ENCODE measurements at places on chromosomes 6 and 20.

DNA sequence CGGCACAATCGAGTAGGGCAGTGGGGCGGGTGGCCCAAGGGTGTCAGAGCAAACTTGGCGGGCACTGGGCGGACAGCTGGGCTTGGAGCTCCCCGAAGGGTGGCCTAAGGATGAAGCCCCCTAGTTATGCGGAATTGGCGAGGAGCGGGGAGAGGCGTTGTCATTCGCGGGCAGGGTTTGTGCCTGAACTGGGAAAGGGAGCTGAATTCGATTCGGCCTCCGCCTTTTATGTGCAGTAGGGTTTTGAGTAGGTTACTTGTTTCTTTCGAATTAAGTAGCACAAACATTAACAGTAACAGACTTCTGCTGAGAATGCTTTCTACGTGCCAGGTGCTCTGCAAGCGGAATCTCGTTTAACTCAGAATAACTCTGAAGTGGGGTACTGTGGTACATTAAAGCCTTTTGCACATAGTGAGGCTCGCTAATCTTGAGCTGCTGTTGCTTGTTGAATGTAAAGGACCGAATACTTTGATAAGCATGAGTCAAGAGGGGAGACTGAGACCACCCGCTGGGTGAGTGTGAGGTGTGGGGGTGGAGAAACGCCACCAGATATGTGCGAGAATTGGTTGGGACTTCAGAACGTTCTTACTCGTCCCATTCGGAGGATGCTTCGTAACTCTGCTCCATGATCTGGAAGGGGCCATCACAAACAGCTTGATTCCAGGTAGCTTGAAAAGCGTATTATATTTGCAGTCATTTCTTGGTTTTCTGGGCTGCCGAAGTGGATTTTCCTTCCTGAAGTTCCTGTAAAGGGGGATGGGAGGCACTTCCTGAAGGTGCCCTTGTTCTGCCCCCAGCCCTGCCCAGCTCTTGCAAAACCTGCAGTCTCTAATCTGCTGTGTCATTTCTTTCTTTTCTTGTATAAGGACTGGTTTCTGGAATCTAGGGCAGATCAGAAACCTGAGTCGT is 833 bp downstream of the RAB5IF start:
- DNase-seq: peak; percentile 82

- DNase-seq: peak; percentile 93
Measured at GRCh38 chr6:6758915-6759654, 170.6 kb downstream of the LY86 start.

DNA sequence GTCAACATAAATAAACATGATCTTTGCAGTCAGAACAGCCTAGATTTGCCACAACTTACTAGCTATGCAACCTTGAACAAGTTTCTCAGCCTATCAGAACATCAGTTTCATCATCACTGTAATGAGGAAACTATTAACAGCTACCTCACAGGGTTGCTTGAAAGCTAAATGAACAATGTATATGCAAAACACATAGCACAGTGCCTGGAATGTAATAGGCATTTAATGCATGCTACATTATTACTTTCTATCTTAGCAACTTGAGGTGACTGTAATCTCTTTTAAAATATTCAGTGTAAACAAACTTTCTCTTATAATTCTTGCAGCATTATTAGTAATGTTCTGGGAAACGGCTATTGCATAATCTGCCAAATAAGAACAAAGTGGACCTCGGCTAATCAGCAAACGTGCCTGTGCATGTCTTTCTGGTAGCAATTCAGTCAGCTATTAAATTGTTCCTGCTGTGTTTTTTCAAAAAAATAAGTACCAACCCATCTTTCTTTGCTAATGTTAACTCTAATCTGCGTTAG is 61.5 kb downstream of the SYNE1 start:
- peak; percentile 56 for DNase-seq

- peak; percentile 60 for DNase-seq
Measured at GRCh38 chr6:85015396-85015990, 251.1 kb upstream of the TBX18 start.

DNA sequence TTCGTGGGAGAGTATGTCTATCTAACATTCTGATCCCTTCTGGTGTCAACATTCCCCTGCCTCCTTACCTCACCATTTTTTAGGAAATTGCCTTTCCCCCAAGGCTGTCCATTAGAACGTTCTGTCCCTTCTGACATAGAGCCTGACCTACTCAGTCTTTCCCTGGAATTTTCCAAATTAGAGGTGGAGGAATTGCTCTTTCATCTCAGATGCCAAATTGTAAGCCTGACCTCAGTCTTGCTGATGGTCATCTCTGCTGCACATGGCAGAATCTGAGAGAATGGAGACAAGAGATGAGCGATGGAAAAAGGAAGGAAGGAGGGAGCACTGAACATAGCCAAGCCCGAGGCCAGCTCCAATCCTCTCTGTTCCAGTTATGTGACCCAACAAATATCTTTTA is 5.4 kb upstream of the GCM1 start:
- no peak for DNase-seq

- no peak for DNase-seq
Measured at GRCh38 chr6:71347119-71347518, 58.5 kb downstream of the OGFRL1 start.

GRCh38 chr20:24765316-24766142 is 183.5 kb upstream of the CST7 start:
- no peak for DNase-seq

DNA sequence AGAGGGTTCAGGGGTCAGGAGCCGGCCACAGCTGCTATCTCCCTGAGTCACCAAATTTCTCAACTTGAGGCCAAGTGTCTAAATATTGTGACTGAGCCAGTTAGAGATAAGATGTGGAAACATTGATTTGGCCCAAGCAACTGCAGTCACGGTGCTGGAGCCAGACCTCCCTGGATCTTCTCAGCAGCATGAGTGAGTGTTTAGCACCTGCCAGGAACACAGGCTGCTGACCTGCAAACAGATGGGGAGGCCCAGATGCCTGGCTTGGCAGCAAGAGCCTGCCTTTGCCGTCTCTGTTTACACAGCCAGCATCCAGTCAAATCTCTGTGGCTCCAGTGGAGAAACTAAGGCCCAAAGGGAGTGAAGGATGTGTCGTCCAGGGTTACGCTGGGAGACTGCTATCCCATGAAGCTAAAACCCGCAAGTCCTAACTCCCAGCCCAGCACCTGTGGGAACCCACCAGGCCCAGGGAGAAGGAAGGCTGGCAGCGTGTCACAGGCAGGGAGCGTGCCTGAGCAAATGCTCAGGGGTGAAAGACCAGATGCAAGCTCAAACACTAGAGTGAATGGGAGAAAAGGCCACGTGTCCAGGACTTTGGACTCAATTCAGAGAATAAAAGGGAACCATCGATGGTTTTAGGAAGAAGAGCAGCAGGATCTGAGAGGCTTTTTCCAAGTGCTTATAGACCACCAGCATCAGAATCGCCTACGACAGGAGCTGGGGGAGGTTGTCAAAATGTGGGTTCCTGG is 15.9 kb upstream of the PTGIS start:
- DNase-seq: peak; percentile 59

- DNase-seq: peak; percentile 90
Measured at GRCh38 chr6:30918670-30919069, 4.6 kb downstream of the VARS2 start.

All from hematopoietic multipotent progenitor cell treated with erythropoietin and hydrocortisone succinate and interleukin-3 and kit ligand, for 4 days (in vitro differentiated cells).